Globus pallidus (tissue), 1 donor: ENCODE measurements at places on chromosomes 13 and 19.
A peak's percentile ranks its signal among the peaks of the same experiment; 100 is the strongest.

DNA sequence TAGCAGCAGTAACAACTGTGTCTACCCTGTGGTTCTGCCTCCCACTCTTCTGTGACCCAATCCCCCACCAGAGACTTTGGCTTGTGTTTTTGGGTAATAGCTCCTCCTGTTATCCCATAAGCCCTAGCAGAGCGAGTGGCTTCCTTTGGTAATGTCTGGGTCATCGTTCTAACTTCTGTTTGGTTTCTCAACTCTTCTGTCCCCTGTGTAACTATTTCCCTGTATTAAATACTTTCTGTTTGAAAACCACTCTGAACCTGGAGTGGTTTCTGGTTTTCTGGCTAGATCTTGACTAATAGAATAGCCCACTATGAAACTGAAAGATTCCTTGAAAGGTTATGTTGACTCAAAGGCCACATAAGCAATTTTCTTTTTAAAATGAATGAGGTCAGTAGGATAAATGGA is 350.0 kb downstream of the DCT start:
- DNase-seq = no peak

- no peak for DNase-seq
Measured at GRCh38 chr19:33957804-33958203, 161.1 kb downstream of the KCTD15 start.

DNA sequence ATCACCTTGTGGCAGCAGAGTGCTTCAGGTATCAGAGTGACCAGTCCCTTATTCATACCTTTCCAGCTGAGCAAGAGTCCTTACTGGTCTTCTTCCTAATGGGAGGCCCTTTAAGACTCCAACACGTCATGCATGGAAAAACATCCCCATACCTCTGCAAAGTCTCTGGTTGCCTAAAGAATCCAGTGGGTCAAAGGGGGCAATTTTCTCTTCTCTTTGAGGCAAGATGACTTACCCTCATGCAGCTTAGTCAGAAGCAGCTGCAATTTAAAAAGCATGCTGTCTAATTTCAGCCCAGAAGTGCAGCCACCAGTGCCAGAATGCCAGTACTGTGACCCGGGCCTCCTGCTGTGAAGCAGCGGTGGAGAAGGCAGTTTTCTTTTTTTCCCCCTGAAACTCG is 18.7 kb downstream of the PPP5C start:
- DNase-seq = no peak

DNA sequence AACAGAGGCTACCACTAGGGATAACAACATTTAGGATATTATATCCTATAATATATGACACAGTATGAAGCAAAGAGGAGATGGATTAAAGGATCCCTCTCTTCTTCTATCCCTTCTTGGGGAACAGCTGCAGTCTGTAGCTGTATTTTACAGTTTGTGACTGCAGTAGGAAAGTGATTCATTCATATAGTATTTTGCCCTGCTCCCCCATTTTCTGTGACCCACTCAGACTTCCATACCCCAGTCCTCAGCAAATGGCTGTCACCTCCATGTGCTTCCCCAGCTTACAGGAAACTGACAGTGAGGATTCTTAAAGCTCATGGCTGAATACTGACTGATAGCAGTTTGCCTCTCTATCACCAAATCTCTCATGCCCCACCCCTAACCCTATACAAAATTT is 27.5 kb downstream of the MICU2 start:
- DNase-seq = no peak

GRCh38 chr19:47756953-47757608 is 11.7 kb downstream of the NOP53 start:
- DNase-seq = no peak

DNA sequence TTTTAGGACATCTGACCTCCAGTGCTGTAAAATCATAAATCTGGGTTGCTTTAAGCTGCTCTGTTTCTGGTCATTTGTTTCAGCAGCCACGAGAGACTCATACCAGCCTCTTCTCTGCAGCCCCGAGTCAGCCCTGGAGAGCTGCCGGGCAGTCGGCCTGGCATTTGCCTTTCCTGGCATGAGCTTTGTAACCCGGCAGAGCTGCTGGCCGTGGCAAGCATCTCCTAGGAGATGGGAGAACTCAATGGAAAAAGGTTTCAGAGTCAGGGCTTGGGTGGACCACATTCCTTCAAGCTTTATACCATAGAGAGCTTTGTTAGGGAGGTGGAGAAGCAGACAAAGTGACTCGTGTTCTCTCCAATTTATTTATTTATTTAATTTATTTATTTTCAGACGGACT is 21.6 kb upstream of the CCL25 start:
- no peak for DNase-seq

GRCh38 chr13:29888306-29888705 is 37.9 kb upstream of the UBL3 start:
- no peak for DNase-seq

DNA sequence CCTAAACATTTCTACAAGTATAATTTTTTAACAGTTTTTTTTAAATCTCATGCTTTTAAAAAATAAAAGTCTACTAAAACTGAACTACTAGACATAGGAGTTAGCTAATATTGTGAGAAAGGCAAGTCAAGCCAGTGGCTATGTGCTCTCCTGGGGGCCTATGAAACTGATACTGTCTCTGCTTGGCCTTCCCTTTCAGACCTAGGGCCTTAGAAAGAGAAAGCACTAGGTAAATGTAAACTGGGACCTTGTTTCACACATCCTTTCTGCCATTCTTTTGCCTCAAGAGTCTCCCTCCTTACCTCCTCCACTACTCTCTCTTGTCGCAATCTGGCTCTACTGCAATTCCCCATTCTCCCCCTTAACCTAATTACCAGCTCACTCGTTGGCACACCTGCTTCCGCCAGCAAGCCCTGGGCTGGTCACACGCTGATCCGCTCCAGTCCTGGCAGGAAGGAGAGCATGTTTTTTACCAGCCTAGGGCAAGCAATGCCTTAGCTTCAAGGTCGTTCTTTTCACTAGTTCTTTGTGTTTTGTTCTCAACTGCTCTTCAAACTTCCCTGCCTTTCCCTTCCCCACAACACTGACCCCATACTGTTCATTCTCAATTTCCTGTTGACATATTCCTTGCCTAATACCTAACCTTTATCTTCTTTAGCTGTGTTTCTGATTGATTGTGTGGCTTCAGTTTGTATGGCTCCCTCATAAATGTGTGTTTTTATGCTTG is 23.1 kb downstream of the TBC1D4 start:
- DNase-seq = no peak

DNA sequence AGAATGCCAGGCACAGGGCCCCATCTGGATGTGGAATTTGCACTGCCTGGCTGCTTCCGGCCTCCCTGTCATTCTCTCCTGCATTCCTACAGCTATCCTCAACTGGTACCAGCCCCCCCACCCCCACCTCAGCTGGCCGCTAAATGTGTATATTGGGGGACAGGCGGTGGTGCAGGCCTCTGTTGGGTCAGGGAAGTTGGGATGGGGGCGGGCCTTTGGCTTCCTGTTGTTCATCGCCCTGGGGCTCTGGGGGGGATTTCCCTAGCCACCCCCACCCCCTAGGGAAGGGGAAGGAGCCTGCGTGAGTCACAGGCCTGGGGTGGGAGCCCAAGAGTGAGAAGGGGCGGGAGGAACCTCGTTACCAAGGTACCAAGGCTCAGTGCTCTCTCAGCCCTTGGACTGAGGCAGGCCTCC is 10.6 kb downstream of the POU2F2 start:
- DNase-seq = peak; percentile 41

- DNase-seq = peak; percentile 98
Measured at GRCh38 chr13:79936368-79937136, 404.4 kb downstream of the SPRY2 start.

DNA sequence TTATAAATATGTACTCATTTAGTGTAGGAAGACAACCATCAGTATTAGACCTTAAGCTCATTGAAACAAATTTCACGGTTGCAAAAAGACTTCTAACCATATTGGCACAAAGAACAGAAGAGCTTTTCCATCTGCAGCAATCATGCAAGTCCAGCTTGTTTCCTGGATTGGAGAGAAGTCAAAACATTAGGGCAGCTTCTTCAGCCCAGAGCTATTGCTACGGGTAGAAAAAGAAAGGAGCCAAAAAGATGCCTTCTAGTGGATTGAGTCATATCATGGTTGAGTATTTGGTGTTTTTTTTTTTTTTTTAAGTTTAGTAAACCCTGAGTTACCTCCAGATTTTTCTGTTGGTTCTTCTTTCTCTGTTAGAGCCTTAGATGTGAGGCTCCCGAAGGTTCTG is 99.8 kb downstream of the WDFY2 start:
- no peak for DNase-seq

- DNase-seq = no peak
Measured at GRCh38 chr13:52925251-52925650, 76.8 kb upstream of the PCDH8 start.

GRCh38 chr13:99528547-99528946 is 27.3 kb downstream of the TM9SF2 start:
- DNase-seq = no peak

DNA sequence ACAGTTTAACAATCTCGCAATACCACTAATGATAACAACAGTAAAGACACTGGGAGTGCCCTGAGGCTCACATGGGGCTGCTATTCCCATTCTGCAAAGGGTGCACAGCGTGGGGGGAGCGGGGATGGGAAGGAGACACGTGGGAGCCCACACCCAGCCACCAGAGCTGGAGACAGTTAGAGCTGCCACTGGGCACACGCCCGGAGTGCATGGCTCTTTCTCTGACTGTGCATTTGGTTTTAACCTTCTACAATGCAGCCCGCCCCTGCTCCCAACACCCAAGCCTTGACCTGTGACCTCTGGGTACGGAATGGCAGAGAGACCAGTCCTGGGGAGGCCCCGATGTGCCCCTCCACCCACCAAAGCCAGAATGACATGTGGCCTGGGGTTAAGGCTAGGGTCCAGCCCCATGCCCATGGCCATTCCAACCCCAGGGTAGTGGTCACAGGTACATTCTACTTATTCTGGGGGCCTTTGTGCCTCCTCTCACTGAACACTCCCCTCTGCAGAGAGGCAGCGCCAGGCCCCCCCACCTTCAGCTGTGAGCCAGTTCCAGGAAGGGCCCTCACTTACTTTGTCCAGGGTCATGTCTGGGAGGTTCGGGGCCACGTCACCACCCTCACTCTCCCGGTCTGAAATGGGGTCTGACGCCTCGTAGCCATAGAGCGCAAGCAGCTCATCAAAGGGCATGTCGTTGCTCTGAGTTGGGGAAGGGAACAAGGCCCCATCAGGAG is 17.1 kb downstream of the MIER2 start:
- no peak for DNase-seq

DNA sequence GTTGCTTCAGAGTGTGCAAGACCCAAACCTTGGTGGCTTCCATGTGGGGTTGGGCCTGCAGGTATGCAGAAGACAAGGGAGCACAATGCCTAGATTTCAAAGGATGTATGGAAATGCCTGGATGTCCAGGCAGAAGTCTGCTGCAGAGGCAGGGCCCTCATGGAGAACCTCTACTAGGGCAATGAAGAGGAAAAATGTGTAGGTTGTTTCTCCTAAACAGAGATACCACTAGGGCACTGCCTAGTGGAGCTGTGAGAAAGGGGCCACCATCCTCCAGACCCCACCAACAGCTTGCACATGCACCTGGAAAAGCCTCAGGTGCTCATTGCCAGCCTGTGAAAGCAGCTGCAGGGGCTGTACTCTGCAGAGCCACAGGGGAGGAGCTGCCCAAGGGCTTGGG is 532.6 kb upstream of the GPC6 start:
- DNase-seq = no peak

GRCh38 chr19:9945319-9945966 is 9.1 kb upstream of the OLFM2 start:
- peak; percentile 64 for DNase-seq
